Fibroblast of mammary gland (primary cell): ENCODE measurements at places on chromosomes 2 and 18.

DNA sequence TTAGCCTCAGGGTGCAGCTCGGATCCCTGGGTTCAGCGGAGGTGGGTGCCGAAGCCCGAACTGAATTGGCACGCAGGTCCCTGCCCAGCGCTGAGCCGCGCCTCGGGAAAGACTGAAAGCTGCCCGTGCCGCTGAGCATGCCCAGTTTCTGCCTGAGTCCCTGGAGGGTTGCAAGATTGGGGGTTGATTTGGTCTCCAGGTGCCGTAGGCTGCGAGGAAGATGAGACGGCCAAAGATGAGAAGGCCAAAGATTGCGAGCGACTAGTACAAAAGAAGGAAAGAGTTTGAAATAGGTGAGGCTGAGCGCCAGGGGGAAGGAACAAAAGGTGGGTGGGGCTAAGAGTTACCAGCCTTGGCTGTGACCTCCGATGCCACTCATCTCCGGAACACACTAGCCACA lies 852 bp upstream of the KCNH7 start:
- no peak for DNase-seq

DNA sequence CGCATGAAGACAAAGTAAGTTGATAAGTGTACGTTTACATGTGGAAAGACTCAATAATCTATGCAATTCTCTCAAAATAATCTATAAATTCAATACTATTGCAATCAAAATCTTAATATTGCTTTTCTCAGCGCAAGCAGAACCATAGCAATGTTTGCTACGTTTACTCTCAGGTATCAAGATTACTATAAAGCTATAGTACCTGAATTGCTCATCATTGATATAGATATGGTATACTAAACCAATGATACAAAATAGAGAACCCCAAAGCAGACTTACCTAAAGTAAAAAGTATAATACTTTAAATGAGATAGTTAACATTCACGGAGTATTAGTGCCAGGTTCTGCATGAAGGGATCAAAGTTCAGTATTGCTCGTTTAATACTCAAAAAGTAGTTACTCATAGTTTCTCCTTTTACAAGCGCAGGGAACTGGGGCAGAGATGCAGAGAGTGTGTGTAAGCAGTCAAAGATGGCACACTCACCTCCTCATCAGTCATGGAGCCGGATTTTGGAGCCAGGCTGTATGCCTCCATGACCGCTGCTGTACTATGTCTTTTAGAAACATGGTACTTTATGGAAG lies 391.0 kb upstream of the ID2 start:
- no peak for DNase-seq

DNA sequence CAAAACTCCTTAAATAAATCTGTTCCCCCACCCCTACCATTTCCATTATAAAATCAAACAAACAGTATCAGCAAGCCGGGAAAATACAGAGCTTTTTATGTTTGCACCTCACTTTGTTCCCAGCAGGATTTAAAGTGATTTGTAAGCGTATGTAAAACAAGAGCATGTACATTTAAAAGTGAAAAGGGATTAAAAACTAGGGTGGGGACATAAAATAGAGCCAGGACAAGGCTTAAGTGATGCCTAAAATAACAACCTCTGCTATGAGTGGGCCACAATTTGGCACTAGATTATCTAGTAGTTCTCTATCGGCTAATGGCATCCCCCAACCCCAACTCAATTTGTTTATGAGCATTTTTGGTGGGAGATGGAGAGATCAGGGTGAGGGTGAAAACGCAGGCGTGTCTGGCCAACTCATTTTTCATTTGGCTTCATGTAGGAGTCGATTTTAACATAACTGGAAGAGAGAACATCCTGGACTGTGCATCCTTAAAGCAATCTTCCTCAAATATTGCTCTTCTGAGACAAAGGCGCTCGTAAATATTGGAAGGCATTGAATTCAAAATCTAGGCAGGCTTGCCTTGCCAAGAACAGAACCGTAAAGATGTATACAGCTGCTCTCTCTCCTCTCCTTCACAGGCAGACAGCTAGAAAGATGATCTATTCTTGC lies 34.5 kb upstream of the TSPYL6 start:
- no peak for DNase-seq

- DNase-seq: peak; percentile 35
Measured at GRCh38 chr2:181054843-181055242, 74.4 kb downstream of the UBE2E3 start.

GRCh38 chr2:60926741-60927552 lies 45.6 kb downstream of the REL start:
- peak; percentile 41 for DNase-seq

GRCh38 chr2:50556934-50557575 lies 474.9 kb downstream of the NRXN1 start:
- peak; percentile 0 for DNase-seq

GRCh38 chr2:19659024-19659792 lies 242.6 kb downstream of the TTC32 start:
- no peak for DNase-seq

DNA sequence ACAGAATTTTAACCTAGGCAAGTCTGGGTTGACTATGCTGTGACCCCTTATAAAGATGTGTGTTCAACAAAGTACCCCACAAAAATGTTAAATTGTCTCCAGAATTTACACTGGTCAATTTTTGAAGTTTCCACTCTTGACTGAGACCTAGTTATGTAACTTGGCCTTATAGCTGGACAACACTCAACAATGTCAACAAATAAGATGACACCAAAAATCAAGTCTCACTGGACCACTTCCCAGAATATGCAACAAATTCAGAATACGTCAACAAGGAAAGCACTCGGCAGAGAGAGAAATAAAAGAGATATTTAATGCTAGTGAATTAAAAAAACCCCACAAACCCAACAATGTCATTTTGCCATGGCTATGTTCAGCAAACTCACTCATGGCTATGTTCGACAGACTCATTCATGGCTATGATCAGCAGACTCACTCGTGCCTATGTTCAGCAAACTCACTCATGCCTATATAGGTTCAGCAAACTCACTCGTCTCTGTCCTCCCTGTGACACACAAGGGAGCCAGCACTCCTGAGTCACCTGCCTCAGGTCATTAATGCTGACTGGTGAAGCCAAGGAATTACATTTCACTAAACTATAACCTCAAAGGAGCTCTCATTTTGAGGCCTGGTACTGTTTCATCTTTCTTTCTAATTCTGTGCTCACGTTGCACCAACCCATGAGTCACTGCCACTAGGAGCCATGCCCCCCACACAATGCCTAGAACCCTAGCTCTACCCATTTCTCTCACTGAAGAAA lies 72.7 kb downstream of the PTPN2 start:
- peak; percentile 12 for DNase-seq

DNA sequence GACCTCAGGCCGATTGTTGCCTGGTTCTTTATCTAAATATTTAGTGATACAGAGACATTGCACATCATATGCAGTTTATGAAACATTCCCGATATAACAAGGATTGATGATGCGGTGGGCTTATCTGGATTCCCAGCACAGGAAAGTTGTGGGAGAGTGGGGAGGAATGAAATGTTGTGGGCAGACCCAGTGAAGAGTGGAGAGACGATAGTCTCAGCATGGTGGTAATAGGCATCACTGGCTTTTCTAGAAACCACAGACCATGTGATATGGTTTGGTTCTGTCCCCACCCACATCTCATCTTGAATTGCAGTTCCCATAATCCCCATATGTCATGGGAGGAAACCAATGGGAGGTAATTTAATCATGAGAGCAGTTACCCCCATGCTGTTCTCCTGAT lies 34.8 kb upstream of the RND3 start:
- DNase-seq: no peak

- no peak for DNase-seq
Measured at GRCh38 chr2:201369775-201370174, 12.6 kb upstream of the FLACC1 start.
